Skin of body (tissue), 3 donors: ENCODE measurements at places on chromosomes 2 and 18.

- DNase-seq: no peak
Observed at GRCh38 chr2:228118940-228119339, 62.5 kb downstream of the SPHKAP start.

- no peak for DNase-seq
Observed at GRCh38 chr2:12661489-12661888, 55.2 kb upstream of the TRIB2 start.

GRCh38 chr2:191758518-191759507 lies 80.9 kb downstream of the NABP1 start:
- DNase-seq: no peak

- DNase-seq: no peak
Observed at GRCh38 chr2:231966886-231967285, 5.4 kb downstream of the DIS3L2 start.

- no peak for DNase-seq
Observed at GRCh38 chr2:129895526-129896082, 83.9 kb upstream of the RAB6C start.

- no peak for DNase-seq
Observed at GRCh38 chr2:75557474-75558133, 3.1 kb downstream of the EVA1A start.

GRCh38 chr2:218732761-218733158 lies 22.1 kb downstream of the TTLL4 start:
- no peak for DNase-seq

DNA sequence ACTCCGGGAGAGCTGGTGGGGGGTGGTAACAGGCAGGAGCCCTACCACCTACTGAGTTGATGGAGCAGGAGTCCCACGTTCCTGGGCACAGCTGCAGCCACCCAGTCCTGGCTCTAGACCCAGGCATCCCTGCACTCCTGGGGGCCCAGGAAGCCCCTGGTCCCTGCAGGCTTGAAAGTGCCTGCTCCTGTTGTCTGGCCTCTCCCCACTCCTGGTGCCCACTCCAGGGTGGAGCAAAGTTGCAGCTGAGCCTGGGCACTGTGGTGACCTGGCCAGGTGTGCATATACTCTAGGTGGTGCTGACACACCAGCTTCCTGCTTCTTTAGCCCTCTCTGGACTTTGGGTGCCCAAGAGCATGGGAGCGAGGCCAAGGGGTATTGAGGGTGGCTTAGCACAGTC lies 119.0 kb upstream of the SLC38A11 start:
- no peak for DNase-seq
